DMS79 treated with DMSO at 0.1 percent for 48 hours (cell line): ENCODE measurements at places on chromosomes 11 and 22.

- no peak for DNase-seq
These were observed 27.2 kb downstream of the IGSF9B start for GRCh38 chr11:133929401-133930052.

DNA sequence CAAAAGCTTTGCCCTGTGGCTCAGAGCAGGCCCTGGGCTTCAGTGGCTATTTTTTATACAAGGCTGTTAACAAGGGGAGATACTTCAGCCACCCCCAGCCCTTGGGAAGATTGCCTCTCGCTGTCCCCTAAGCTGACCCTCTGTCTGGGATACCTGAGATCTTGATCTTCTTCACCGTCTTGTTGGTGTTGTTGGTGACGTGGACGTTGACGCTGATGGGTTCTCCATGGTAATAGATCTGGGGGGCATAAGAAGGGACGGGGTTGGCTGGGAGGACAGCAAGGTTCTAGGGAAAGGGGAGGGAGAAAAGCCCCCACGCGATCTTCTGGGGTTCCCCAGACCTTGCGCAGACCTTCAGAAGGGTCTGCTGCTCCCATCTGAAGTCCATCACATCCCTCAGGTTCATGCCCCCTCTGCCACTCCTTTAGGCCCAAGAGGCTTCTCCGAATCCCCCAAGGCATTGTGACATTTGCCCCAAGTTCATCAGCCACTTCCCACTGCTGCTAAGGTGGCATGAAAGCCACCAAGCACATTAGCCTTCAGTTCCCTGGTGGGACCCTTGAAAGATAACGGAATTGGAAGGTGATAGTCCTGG lies 36.7 kb downstream of the TPBGL start:
- DNase-seq: no peak

- no peak for DNase-seq
These were observed 78.1 kb upstream of the ALKBH3 start for GRCh38 chr11:43802509-43802908.

DNA sequence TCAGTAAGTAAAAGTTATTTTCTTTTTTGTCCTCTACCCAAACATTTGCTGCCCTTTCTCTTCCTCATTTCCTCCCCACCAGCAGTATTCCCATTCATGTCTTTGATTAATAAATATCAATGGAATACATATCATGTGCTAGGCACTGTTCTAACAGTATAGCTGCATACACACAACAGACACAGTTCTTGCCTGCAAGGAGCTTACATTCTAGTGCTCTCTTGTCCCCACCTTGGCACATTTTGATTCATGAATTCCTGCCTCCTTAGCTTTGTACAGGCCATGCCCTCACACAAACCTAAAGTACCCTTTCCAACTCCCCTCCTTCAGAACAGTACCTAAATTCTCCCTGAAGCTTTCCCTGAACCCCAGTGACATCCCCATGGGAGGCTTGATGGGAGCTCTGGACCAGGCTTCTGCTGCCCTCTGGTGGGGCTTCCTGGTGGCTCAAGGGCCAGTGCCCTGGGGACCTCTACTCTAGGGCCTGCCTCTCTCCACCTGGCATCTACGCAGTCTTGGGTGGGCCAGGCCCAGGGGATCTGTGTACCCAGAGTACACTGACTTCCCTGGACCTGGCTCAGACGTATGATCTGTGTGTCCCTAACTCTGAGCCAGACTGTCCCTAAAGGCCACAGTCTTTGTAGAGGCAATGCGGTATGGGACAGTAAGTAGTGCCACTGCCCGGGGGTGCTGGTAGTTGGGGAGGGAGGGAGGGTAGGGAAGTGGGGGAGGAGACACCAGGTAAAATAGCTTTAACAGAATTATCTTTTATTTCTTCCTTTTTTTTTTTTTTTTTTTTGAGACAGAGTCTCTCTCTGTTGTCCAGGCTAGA lies 14.1 kb downstream of the RPS13 start:
- peak; percentile 16 for DNase-seq

GRCh38 chr11:119125821-119126220 lies 4.4 kb downstream of the HINFP start:
- no peak for DNase-seq

DNA sequence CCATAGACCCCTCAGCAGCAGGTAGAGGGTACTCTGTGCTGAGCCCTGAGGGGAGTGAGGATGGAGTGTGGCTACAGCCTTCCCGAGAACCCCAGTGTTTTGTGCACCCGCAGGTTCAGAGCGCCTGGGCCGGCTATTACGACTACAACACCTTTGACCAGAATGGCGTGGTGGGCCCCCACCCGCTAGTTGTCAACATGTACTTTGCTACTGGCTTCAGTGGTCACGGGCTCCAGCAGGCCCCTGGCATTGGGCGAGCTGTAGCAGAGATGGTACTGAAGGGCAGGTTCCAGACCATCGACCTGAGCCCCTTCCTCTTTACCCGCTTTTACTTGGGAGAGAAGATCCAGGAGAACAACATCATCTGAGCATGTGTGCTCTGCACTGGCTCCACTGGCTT lies 5.6 kb upstream of the TIRAP start:
- no peak for DNase-seq

GRCh38 chr11:63888170-63889086 lies 28.5 kb downstream of the RCOR2 start:
- peak; percentile 80 for DNase-seq

DNA sequence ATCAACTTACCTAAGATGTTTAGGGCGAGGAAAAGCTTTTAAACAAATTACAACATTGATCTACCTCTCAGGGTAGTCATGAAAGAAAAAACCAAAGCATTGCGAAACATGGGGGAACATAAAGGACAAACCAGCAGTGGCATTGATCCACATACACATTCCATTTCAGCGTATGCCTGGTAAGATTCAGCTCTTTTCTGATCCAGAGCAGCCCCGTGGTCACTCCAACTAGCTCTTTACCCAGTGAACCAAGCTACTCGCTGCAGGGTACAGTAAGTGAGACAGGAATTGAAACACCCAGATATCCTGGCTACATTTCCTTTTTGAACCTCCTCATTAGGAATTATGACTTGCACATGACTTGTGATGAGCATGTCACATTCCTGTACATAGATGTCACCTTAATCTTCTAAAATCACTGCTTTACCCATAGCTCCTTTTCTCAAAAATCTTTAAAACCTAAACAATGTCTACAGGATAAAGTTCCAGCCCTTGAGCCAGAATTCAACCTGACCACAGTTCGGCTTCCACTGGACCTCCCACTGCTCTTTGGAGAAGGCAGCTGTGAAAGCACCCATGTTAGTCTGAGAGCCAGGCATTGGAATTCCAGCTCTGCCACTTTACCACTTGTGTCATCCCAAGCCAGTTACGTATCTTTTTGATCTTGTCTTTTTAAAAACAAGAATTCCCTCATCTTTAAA lies 42.9 kb upstream of the AKIP1 start:
- DNase-seq: no peak

GRCh38 chr22:20390394-20390907 lies 3.5 kb upstream of the ZNF74 start:
- no peak for DNase-seq

DNA sequence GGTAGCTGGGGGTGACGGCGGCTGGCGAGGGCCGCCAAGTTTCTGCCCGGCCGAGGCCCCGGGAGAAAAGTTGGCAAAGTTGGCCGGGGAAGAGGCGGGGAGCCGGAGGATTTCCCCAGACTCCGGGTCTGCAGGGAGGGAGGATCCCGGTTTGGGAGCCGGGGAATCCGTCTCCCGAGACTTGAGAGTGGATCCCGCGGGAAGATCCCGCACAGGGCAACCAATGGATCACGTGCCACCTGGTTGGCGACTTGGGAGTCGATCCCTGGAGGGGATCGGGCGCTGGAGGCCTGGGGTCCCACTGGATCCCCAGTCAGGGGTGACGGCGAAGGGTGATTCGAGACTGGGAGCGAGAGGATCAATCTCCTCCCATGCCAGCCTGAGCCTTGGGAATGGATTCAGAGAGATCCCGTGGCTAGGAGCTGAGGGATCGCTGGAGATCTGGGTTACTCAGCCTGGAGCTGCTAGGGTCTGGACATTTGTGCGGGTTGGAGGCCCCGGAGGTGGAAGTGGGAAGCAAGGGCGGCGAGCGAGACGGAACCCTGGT lies 394 bp downstream of the KIAA1671 start:
- no peak for DNase-seq

- DNase-seq: peak; percentile 94
These were observed 166.0 kb upstream of the RASSF10 start for GRCh38 chr11:12842933-12843636.

- DNase-seq: peak; percentile 57
These were observed 125.8 kb downstream of the MICAL2 start for GRCh38 chr11:12235947-12236743.

GRCh38 chr11:46617134-46617971 lies at the start of the genes ATG13 and HARBI1:
ATG13 (plus strand) TSS chr11:46617553; CDS start chr11:46644292, 26,739 bp downstream.
HARBI1 (minus strand) TSS chr11:46617227; CDS start chr11:46616237, 990 bp downstream.
- DNase-seq: peak; percentile 90

- DNase-seq: no peak
These were observed 14.8 kb downstream of the SGSM3 start for GRCh38 chr22:40385036-40385782.

DNA sequence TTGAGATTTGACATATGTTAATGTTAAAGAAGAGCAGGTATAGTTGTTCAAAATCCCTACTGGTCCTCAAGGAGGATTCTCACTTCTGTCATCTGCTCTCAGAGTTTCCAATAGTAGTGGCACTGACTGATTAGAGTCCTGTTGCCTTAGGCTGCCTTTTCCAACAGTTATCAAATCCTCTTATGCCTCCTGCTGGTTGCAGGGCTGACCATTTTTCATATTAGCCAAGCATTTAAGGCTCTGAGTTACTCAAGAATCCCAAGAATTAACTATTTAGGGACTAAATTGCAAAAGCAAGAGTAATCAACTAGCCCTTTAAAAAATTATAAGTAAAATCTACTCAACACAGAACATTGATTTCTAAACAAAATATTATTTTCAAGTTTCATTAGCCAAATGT lies 212.0 kb upstream of the CHORDC1 start:
- no peak for DNase-seq

DNA sequence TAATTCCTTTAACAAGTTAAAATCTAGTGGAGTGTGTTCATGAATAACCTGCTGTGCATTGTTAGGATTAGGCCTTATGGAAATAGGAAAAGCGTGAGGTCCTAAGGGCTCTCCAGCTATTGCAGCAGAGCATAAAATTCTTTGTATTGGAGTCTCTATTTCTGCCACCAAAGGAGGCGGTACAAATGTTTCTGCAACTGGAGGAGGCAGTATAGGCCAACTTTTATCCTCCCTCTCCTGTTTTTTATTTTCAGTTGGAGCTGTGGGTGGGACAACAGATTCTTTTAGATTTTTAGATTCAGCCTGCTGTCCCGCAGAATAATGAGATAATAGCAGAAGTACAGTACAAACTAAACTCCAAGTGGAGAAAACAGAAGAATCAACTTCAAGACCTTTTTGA lies 26.2 kb downstream of the OR10A6 start:
- DNase-seq: no peak
